ENCODE measurements at places on chromosomes 2 and 18.

DNA sequence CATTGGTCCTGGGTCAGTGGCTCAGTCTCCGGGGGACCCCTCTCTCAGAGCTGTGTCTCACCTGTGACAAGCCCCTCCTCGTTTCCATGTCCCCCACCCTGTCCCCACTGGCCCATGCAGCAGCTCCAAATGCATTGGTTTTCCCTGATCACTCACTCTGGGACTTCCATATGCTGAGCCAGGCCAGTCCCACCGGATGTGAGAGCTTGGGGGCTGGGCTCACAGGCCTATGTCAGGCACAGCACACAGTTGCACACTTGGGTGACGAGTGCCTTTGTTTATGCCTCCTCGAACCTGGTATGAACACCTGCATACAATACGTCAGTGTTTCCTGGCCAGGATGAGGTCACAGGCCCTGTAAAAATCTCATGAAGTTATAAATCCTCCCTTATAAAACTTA lies 232.5 kb downstream of the TFCP2L1 start:
- DNase-seq, result no peak

DNA sequence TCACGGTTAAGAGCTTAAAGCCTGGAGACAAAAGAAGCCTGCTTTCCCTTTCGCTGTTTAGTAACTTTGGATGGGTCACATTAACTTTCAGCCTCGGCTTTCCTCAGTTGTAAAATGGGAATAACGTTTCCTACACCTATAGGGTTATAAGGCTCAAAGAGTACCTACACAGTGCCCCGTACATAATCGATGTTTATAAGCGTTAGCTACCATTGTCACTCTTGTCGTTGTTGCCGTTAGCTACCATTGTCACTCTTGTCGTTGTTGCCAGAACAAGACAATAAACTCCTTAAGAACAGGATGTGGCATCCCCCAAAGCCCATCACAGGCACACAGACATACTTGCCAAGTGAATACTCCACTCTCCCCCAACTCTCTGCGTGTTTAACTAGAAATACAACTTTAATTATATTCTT lies 901 bp upstream of the MFSD6 start:
- DNase-seq, result peak; percentile 31

DNA sequence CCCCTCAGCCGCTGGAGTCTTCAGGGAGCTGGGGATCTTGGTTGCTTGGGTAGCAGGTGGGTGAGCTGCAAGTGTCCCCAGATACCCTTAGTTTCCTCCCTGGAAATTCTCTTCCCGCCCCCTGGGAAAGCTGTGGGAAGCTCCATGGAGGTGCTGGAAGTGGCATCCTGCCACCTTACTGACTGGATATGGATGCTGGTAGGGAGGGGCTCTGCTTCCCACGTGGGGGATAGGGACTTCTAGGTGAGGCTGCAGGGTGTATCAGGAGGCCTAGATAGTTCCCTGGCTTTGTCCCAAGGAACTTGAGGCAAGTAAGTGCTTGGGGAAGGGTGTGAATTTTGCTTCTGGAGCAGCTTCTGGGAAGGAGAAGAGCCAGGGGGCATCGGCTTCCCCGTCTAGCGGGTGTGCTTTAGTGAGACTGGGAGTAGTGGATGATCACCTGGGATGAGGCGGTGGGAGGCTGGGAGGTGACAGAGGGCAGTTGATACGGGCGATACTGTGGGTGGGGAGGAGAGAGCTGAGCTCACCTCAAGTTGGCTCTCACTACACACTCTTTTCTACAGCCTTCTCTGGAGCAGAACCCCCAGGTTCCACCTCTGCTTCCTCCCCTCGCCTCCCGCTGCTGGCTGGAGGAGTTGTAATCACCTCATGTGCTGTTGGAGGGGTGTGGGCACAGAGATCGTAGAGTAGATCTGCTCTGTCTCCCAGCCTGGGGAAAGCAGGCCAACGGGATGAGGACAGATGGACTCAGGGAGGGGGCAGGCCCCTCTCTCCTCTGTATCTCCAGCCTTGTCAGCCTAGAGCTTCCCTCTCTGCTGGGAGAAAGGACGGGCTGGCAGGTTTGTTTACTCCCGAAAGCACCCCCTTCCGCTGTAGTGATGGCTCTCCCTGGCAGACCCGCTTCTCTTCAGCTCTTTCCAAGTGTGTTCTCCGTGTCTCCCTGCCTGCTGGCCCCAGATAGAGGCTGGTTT lies 19.8 kb downstream of the TET3 start:
- DNase-seq, result peak; percentile 19

DNA sequence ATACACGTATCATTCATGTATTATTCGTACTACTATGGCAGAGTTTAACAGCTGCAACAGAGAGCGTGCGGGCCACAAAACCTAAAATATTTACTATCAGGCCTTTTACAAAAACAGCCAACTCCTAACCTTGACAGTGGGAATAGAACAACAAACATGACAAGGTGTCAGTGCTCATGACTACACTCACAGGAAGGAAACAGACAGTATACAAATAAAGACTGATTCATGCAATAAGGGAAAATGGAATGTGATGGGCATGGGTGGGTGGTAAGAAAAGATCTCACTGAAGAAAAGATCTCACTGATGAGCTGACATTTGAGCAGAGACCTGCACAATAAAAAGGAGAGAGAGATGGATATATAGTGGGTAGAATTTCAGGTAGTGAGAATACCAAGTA lies 347.8 kb downstream of the ALK start:
- DNase-seq, result no peak

GRCh38 chr2:28692411-28692810 lies 59.2 kb upstream of the PPP1CB start:
- no peak for DNase-seq

GRCh38 chr2:208549546-208550158 lies 143.1 kb downstream of the PTH2R start:
- DNase-seq, result no peak

- DNase-seq, result no peak
These were observed 372.4 kb upstream of the ATP5MC3 start for GRCh38 chr2:175553910-175554309.

GRCh38 chr18:48360376-48361021 lies 48.7 kb downstream of the ZBTB7C start:
- DNase-seq, result no peak

GRCh38 chr18:59802031-59802430 lies 97.8 kb upstream of the PMAIP1 start:
- DNase-seq, result no peak

- no peak for DNase-seq
These were observed 75.1 kb downstream of the FSIP2 start for GRCh38 chr2:185813707-185814106.

DNA sequence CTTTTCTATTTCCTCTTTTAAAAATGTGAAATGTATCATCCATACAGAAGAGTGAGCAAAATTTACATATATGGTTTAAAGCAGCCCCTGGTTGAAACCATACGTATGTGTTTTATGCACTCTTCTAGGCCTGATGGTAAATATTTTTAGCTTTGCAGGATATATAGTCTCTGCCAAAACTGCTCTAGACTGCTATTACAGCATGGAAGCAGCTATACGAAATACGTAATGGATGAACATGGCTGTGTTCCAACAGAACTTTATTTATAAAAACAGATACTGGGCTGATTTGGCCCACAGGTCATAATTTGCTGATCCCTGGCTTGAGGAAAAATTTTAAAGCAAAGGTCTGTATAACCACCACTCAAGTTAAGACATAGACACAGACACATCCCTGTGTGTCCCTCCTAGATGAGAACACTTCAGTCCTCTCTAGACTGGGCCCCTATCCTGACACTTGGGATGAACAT lies 42.5 kb upstream of the ATP8B1 start:
- no peak for DNase-seq

DNA sequence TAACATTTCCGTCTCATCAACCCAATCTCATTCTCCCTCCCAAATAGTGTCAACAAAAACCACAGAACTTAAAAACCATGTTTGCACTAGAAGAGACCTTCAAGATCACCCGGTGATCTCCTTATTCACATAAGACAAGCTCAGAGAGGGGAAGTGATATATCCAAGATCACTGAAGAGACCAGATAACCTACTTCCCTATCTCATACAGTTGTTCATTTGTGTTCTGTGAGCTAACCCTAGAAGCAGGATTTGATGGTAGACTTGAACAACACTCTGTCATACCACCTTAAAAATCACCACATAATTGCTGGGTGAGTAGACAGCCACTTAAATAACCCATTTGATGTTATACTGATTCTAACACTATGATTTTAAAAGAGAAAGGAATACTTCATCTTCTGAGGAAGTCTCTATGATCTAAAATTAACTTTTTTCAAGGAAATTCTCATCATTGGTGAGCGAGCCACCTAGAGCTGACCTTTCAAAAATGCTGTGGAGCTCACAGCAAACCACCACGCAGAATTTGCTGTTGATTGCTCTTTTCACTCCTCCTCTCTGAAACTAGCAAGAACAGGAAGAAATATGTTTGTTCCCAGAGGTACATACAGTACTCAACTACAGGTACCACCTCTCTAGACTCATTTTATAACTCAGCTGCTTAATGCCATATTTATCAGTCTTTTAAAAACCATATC lies 15.1 kb downstream of the AAK1 start:
- peak; percentile 65 for DNase-seq

GRCh38 chr2:205189301-205189700 lies 493.0 kb upstream of the NRP2 start:
- DNase-seq, result no peak

DNA sequence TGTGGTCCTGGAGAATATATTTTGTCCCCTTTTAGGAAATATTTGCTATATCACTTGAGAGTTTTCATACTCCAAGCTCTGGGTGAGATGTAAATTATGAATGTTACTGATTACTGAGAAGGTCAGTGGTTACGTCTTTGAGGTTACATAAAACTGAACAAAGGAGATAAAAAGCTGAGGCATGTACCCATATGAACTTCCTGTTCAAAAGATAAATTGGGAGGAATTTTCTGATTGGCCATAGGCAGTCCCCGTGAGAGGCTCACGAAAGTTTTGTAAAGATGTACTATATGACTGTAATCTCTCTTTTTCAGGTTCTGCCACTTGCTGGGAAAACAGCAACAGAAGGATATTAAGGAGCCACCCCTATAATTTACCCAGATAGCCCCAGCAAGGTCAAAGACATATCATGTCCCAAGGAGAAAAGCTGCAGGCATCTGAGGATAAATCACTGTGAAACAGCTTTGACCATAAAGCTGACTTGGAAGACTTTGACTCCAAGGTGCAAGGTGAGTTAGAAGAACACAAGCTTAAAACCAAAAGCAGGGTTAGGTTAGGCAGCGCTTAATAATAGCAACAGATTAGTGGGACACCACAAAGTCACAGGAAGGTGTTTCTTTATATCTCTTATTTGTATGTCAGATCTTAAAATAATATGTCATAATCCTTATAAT lies 90.4 kb downstream of the OSBPL6 start:
- peak; percentile 89 for DNase-seq

- DNase-seq, result no peak
These were observed 257.6 kb downstream of the CYP26B1 start for GRCh38 chr2:71889759-71890684.

DNA sequence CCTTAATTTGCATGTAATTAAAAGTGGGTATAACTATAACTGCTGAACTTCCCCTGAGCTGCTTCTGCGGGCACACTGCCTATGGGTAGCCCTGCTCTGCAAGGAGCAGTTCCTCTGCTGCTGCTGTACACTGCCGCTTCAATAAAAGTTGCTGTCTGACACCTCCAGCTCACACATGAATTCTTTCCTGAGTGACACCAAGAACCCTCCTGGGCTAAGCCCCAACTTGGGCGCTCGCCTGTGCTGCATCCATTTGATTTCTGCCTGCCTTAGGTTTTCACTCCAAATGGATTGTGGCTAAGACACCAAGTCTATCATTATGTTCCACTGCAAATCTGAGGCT lies 215.7 kb downstream of the ANAPC1 start:
- no peak for DNase-seq

- DNase-seq, result no peak
These were observed 53.1 kb downstream of the SLC39A10 start for GRCh38 chr2:195709901-195710806.

DNA sequence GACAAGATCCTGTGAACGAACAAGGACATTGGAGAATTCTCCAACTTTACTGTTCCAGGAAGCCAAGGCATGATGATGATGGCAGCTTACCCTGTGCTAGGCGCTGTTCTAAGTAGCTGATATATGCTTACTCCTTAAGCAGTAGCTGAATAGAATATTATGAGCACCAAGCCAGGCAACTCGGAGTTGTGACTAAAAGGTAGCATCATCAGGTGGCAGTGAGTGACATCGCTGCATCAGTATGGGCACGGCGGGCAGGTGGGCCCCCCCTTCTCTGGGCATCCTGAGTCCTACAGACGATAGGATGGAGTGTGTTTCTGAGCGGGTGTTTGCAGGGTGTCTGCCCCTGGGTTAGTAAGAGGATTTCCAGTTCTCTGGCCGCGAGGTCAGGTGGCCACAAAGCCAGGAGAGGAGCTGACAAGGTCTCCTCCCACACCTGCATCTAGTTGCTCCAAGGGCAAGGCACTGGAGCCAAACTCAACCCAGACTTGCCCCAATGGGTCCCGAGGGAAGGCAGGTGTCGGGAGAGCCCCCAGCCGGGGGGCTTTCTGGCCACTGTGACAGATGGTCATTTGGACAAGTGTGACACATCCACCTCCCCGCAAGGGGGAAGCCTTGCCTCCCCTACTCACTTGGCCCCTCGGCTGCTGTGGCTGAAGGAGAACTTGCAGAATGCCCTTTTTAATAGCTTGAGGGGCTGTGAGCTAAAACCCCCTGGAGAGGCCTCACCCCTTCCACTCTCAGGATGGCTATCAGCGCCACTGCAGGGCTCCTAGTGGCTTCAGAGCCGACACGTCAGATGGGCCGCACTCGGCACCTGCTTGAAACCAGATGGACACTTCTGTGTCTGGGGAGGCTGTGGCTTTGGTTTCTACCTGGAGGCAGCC lies 55.5 kb downstream of the CRACDL start:
- no peak for DNase-seq

- DNase-seq, result peak; percentile 18
These were observed 340.7 kb downstream of the TGIF1 start for GRCh38 chr18:3790703-3791102.

DNA sequence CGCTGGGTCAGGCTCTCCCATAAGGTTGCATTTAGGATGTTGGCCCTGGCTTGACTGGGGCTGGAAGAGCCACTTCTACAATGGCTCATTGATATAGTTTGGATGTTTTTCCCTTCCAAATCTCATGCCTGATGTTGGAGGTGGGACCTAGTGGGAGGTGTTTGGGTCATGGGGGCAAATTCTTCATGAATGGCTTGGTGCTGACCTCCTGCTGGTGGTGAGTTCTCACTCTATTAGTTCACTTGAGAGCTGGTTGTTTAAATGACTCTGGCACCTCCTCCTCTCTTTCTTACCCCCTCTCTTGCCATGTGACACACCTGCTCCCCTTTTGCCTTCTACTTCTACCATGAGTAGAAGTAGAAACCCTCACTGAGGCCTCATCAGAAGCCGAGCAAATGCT lies 20.5 kb downstream of the ACOXL start:
- DNase-seq, result no peak

- DNase-seq, result no peak
These were observed 1033.5 kb upstream of the TMEFF2 start for GRCh38 chr2:193228276-193228675.
